Activated CD4-positive, alpha-beta T cell treated with anti-CD3 and anti-CD28 coated beads for 36 hours (primary cell): ENCODE measurements at places on chromosomes 11 and 22. TPM values are rescaled to one million over a fixed set of nuclear protein-coding genes. Genes with fewer than 3 reads are reported as not detected.

DNA sequence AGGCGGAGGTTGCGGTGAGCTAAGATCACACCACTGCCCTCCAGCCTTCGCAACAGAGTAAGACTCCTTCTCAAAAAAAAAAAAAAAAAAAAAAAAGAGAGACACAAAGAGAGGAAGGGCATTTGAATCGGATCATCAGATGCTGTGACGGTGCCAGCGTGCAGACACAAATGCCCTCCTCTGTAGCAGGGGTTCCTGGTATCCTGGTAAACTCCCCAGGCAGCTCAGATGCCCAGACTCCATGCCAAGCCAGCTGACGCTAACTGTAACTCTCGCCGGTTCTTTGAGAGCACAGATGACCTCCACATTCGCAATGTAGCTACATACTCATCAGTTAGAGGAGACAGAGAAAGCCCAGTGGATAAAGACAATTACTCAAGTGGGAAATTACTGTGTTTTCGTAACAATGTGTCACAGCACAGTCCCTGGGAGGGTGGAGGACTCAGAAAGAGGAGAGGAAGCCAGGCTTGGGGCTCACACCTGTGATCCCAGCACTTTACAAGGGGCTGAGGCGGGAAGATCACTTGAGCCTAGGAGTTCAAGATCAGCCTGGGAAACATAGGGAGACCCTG is 153.1 kb downstream of the BRD1 start:
- no peak overlapping the region for H3K27ac ChIP-seq
- no peak for DNase-seq
- H3K4me3 ChIP-seq = no peak overlapping the region

DNA sequence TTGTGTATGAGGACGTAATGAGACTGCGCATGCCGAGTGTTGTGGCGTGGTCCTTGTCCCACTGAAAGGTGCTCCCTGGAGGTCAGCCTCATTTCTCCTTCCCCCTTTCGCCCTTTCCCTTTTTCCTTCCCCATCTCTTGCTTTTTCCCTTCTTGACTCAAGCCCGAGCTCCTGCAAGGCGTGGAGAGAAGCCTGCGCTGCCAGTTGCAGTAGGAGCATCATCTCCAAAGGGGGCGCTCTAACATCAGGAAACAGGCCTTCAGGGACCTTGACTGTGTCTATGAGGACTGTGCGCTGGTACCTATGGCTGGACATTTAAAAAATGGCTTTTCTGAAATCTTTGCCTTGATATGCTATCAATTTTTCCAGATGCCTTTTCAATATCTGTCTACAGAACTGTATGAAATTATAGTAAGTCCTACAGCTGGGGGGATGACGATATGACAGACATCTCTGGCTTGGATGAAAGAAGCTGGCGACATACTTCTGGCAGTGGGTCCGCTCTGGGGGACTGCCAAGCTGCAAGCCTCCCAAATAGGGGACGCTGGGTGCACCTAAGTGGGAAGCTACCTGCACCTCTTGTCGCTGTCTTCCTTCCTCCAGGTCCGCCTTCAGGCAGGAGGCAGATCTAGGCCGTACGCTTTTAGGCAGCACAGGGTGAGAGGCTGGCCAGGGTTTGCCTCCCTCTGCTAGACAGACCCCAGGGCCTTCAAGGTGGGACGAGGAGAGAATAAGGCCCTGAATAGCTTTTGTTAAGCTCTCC is 96.5 kb downstream of the NXPE2 start:
- H3K4me1 ChIP-seq = no peaks in the 10 kb centered on the region
- no peak overlapping the region for H3K27ac ChIP-seq
- H3K36me3 ChIP-seq = no peaks in the 10 kb centered on the region
- peaks cover 24% of the 10 kb centered on the region for H3K27me3 ChIP-seq

- no peaks in the 10 kb centered on the region for H3K36me3 ChIP-seq
- no peak overlapping the region for H3K27ac ChIP-seq
- DNase-seq = no peak
- peaks cover 11% of the 10 kb centered on the region for H3K27me3 ChIP-seq
- H3K4me1 ChIP-seq = no peaks in the 10 kb centered on the region
These were observed 23.5 kb downstream of the APLNR start for GRCh38 chr11:57213342-57214097.

- no peak for DNase-seq
- H3K4me3 ChIP-seq = no peak overlapping the region
- peaks cover 43% of the 10 kb centered on the region for H3K4me1 ChIP-seq
- no peaks in the 10 kb centered on the region for H3K27me3 ChIP-seq
These were observed 80.8 kb downstream of the HORMAD2 start for GRCh38 chr22:30161051-30161469.

DNA sequence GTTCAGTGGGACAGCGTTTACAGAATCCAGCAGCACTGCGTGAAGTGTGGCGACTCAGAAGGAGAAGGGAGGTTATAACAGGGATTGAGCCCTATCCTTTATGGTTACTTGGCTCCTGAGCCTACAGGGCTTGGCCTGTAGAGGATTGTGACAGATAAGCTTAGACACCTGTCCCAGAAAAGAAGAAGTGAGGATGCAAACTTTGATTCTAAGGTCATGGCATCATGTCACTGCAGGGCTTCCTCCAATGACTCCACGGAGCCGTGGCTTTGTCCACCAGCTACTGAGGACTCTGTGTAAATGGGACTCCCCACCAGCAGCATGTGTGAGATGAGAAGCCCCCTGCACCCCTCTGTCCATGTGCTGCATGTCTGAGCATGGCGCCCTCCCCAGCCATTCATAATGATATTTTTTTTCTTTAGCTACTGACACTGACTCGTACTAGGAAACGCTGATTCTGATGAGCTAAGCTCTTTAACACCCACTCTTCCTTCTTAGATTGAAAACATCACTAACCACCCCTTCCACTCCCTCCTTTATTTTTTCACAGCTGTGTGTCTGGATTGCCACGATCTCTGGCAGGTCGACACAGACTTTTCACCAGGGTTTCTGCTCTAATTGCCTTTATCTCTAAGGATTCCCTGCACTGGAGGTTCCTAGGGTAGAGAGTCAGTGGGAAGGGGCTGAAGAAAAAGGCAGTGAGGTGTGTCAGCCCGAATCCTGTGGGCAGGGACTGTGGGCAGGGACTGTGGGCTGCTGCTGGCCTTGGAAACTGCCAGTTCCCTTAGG is 65.5 kb upstream of the TTC12 start:
- no peaks in the 10 kb centered on the region for H3K36me3 ChIP-seq
- peak; percentile 21 for DNase-seq
- no peak overlapping the region for H3K27ac ChIP-seq
- no peaks in the 10 kb centered on the region for H3K4me1 ChIP-seq

DNA sequence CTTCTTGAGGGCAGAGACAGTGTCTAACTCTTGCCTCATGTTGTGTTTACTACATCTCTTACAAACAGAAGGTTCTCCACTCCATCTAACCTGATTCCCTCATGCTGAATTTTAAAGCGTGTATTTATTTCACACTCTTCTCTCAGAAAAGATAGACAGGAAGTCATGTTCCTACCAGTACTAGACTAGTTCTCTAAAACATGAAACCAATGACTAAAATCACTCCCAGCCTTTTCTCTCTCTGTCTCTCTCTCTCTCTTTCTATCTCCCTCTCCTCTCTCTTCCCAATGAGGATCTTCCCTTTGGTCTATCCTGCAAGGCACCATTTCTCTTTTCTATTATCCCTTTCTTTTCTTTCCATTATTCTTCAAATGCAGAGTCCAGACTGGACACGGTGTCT is 391.9 kb upstream of the CADM1 start:
- H3K4me1 ChIP-seq = no peaks in the 10 kb centered on the region
- H3K4me3 ChIP-seq = no peak overlapping the region
- no peak overlapping the region for H3K27ac ChIP-seq
- H3K36me3 ChIP-seq = no peaks in the 10 kb centered on the region

- no peaks in the 10 kb centered on the region for H3K27me3 ChIP-seq
- peaks cover 13% of the 10 kb centered on the region for H3K4me1 ChIP-seq
- no peak overlapping the region for H3K4me3 ChIP-seq
- no peaks in the 10 kb centered on the region for H3K36me3 ChIP-seq
These were observed 34.1 kb downstream of the LIF start for GRCh38 chr22:30212363-30212995.

The BRSK2 gene
- total RNA-seq = 0.96 TPM

The SHISAL1 gene
- total RNA-seq = not detected
